CD4-positive, alpha-beta T cell treated with Interferon alpha-2 for 1 hour (primary cell): ENCODE measurements at places on chromosomes 7 and 10.
A peak's percentile ranks its signal among the peaks of the same experiment; 100 is the strongest.

GRCh38 chr7:143965280-143965679 is 10.6 kb downstream of the OR2F1 start:
- no peak for DNase-seq

DNA sequence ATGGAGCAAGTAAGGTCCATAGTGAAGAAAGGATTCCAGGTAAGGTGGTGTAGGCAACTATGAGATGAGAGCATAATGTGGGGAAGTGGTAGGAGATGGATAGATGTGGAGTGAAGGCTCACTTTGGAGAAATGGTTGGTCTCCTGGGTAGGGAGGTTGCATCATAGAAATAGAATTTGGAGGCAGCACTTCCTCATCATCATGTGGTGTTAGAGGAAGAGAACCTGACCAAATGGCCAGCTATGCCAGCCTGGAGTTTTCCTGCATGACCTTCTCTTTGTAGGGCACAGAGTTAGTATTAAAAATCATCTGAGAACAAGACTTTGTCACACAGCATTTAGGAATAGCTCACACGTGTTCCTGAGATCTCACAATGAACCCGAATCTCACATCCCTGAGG is 126.7 kb upstream of the CXCL12 start:
- DNase-seq, result no peak

GRCh38 chr7:27515933-27516332 is 146.8 kb downstream of the HIBADH start:
- DNase-seq, result no peak

DNA sequence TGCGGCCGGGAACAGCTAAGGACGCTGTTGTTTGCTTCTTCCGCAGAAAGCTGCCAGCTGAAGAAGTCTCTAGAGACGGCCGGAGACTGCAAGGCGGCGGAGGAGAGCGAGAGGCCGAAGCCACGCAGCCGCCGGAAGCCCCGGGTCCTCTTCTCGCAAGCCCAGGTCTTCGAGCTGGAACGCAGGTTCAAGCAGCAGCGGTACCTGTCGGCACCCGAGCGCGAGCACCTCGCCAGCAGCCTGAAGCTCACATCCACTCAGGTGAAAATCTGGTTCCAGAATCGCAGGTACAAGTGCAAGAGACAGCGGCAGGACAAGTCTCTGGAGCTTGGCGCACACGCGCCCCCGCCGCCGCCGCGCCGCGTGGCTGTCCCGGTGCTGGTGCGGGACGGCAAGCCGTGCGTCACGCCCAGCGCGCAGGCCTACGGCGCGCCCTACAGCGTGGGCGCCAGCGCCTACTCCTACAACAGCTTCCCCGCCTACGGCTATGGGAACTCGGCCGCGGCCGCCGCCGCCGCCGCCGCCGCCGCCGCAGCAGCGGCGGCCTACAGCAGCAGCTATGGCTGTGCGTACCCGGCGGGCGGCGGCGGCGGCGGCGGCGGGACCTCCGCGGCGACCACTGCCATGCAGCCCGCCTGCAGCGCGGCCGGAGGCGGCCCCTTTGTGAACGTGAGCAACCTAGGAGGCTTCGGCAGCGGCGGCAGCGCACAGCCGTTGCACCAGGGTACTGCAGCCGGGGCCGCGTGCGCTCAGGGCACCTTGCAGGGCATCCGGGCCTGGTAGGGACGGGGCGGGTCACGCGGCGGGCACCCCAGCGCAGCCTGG is 2.4 kb downstream of the NKX2-3 start:
- DNase-seq, result no peak

GRCh38 chr7:111954474-111955381 is 251.5 kb downstream of the DOCK4 start:
- DNase-seq, result no peak

DNA sequence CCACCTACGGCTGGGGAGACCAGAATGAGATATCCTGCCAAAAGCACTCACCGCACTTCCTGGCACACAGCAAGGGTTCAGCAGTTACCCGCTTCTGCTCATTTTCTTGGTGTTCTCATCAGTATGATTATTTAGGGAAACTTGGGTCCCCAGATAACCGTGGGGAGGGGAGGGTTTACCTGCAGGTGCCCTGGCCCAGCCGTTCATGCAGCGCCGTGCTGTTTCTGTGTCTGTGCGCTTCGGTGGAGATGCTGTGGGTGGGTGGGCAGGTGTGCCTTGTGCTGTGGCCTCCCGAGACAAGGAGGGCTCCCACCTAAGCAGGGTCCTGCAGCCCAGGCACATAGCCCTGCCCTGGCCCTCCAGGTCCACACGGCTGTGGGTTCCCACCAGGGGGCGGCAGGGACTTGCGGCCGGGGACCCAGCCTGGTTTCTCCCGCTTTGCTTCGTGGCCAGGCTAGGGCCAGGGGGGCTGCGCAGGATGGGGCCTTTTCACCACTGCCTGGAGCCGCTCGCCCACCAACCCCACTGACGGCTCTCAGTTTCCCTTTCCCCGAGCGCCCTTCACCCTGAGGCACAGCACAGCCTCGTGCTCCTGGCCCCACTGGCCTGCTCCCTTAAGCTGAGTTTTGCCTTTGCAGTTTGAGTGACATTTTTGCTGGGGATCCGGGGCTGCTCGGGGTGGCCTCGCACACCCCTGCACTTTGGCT is 78.5 kb downstream of the LHPP start:
- DNase-seq, result peak; percentile 73

DNA sequence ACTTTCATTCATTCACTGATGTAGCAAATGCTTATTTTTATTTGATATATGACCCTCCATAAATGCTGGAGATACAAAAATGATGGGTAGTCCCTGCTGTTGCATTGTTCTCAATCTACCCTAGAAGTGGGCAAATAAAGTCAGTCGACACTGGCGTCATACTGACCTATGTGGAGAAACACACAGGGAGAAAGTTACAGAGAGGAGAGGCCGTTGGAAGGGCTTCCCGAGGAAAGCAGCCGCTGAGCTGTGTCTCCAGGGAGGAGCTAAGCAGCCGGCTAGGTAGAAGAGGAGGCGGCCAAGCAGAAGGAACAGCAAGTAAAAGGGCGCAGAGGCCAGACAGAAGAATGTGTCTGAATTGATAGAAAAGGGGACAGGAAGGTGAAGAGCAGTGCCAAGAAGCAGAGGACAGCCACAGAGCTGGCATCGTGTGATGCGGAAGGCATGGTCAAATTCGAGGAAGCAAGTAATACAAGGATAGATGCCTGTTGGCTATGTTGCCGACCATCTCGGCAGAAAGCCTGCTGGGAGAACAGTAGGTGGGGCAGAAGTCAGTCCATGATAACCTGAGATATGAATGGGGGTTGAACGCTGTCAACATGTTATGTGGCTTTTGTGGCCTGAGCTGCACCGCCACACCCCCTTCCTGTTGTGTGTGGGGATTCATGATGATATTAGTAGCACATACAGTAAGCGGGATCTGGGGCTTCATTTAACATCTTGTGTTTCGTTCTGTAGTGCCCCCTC is 25.9 kb downstream of the ST8SIA6 start:
- DNase-seq, result peak; percentile 61
